HAP-1 (cell line): ENCODE measurements at places on chromosomes 2 and 18.

- no peak for DNase-seq
These were observed 26.5 kb upstream of the FAM117B start for GRCh38 chr2:202608142-202608852.

GRCh38 chr2:3956892-3957291 is 253.5 kb downstream of the DCDC2C start:
- DNase-seq: no peak

DNA sequence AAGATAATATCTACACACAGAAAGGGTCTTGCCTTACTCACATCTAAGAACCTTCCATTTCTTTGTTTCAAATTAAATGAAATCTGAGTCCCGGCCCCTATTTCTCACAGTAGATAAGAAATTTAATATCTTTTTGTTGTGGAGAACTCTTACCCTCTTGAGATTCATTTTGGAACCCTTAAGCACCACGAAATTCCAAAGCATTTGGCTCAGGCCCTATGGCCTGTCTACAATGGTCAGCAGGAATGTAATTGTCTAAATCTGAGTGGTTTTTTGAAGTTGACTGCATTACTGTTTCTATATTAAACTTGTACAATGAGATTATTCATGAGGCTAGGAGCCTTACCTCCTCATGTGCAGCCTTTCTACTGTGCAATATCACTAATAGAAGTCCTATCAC is 723.3 kb downstream of the TSN start:
- no peak for DNase-seq

GRCh38 chr2:229634601-229635370 is 79.6 kb downstream of the DNER start:
- no peak for DNase-seq
